ENCODE measurements at places on chromosomes 2 and 18.

GRCh38 chr2:212073360-212073759 is 465.2 kb downstream of the ERBB4 start:
- DNase-seq = no peak

DNA sequence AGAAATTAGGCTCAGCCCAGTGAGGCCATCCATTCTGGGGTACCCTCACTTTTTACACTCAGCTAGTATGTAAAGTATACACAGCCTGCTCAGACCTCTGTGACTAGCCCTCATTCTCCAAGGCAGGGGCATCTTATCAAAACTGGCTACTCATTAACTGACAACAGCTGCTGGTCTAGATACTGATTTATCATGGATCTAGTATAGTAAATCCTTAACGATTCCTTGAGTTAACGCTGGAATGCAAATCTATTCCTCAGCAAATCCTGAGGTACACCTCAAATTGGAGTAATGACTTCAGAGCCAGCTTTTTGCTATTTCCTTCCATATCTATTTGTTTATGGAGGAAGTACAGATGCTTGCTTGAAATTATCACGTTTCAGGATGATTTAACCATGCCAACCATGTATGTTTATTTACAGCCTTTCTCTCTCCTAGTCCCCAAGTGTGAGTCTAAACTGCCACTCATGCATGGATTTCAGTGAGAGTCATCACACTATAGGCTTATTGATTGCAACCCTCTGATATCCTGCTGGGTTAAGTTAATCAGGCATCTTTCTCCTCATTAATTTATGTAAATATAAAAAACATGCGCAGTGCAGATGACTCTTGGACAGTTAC is 70.2 kb upstream of the DOK6 start:
- no peak for DNase-seq

DNA sequence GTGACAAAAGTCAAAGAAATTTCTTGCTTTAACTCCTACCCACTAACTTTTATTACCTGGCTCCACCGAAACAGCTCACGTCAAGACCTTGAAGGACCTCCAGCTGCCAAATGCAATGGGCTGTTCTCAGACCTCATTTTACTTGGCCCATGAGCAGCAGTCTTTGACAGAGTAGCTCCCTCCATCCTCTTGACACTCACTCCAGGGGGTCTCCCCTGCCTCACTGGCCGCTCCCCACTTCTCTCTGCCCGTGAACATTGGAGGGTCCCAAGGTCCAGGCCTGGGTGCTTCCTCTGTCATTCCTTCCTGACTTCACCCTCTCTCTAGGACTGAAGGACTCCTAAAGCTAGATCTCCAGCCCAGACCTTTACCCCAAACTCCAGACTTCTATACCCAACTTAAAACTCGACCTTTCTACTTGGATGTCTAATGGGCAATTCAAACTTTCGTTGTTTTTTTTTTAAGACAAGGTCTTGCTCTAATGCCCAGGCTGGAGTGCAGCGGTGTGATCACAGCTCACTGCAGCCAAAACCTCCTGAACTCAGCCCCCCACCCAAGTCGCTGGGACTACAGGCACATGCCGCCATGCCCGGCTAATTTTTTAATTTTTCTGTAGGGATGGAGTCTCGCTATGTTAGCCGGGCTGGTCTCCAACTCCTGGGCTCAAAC is 92.9 kb upstream of the ST3GAL5 start:
- DNase-seq = no peak

DNA sequence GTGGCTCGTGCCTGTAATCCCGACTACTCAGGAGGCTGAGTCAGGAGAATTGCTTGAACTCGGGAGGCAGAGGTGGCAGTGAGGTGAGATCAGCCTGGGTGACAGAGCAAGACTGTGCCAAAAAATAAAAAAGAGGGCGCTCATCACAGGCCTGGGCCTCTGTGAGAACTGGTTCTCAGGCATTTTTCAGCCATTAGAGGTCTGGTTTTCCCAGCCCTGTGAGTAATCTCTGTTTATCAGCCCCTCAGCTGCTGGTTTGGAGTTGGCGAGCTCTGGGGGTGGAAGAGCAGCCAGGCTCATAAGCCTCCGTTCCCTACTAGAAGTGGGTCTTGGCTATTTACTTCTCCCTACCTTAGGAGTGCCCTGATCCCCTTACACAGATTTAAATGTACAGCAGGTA is 53.1 kb downstream of the CHRNA1 start:
- no peak for DNase-seq

DNA sequence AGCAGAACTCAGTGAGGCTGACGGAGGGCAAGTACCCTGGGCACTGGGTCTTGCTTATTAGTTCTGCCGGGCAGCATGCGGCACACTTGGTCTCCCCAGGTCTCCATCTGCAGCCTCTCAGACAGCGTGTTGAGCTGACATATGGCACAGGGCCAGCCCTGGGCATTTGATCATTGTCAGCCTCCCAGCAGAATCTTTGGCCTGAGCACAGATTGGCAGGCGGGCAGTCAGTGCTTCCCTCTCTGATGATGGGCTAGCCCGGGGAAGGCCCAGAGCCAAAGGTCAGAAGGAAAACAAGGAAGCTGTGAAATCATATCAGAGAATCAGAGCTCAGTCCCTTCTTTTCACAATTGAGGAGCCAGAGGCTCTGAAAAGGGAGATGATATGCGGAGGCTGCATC is 150.1 kb upstream of the LRRTM1 start:
- DNase-seq = no peak

GRCh38 chr2:45009303-45009927 is at the start of gene SIX2:
Gene SIX2 (minus strand): TSS chr2:45009452. CDS start chr2:45009110, 342 bp downstream.
- peak; percentile 99 for DNase-seq

DNA sequence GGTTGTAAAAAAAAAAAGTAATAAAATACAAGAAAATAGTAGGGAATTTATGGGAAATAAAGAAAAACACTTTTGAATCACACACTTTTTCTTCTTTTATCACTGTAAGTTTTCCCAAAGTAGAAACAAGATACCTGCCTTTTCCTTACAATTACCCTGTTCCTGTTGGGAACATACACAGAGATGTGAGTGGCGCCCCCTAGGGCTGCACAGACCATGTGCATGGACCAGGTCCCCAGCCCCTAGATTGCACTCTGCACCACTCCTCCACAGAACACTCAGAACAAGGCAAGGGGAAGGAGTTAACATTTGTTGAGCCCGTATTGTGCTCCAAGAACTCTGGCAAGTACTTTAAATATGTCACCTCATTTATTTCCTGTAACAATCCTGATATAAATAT is 118.7 kb upstream of the NRP2 start:
- no peak for DNase-seq

- DNase-seq = no peak
These were observed 4.2 kb upstream of the SP140L start for GRCh38 chr2:230322561-230323384.

GRCh38 chr2:75587954-75588587 is 27.3 kb upstream of the EVA1A start:
- peak; percentile 11 for DNase-seq

GRCh38 chr2:207621501-207622039 is 3.6 kb downstream of the METTL21A start:
- DNase-seq = no peak

- no peak for DNase-seq
These were observed 134.6 kb downstream of the TMEFF2 start for GRCh38 chr2:192060161-192060560.

DNA sequence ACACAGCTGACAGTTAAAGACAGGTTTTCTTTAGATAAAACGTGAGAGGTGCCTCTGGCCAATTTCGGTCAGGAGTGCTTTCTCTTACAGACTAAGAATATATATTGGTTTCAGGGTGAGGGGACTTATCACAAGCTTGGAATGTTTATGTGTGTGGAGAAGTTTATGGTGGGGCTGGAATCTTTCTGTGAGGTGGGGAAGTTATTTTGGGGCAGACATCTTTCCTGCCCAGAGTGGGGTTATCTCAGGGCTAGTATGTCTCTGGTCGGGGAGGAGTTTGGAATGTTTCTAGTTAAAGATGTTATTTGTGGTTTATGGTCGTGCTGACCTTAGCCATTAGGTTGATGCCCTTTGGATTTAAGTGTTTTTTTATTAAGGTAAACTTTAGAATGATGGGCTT is 115.2 kb downstream of the SLC5A7 start:
- DNase-seq = no peak

DNA sequence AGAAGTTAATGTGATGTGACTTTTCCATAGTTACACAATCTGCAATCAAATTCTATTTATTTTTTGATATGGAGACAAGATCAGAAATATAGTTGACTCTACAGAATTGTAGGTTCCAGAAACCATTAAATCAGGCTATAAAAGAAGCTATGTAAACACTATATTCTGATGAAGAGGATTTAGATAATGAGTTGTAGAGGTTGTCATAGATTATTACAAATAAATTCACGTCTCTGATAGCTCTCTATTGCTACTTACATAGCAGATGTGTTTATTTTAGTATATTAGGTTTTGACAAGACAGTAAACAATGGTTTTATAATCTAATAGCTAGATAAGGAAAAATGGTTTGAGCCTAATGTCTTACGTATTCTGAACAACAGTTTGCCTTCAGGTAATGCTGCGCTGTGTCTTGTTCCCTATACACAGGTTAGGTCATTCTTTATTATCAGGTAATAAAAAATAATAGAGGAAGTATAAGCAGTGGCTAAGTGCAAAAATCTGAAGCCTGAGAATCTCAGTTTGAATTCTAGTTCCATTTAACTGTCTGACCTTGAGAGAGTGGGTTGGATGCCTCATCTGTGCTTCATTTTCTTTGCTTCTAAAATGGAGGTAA is 93.4 kb downstream of the PPP1R1C start:
- no peak for DNase-seq

DNA sequence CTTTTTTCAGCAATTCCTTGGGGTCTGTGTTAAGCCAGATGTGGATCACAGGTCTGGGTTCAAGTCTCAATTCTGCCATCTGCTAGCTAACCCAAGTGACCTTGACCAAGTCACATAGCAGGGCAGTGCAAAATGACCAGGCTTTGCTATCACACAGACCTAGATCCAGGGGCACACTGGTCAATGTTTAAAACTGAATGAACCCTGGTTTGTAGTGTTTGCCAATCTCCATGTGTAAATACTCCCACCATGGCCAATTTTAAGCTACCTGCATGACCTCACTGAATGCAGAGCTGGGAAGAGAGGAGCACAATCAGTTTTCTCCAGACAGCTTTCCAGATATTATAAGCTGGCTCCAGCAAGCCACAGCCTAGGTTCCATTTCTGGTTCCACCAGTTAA is 142.9 kb downstream of the CHST9 start:
- no peak for DNase-seq

DNA sequence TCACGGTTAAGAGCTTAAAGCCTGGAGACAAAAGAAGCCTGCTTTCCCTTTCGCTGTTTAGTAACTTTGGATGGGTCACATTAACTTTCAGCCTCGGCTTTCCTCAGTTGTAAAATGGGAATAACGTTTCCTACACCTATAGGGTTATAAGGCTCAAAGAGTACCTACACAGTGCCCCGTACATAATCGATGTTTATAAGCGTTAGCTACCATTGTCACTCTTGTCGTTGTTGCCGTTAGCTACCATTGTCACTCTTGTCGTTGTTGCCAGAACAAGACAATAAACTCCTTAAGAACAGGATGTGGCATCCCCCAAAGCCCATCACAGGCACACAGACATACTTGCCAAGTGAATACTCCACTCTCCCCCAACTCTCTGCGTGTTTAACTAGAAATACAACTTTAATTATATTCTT is 901 bp upstream of the MFSD6 start:
- DNase-seq = no peak

- no peak for DNase-seq
These were observed 727 bp downstream of the KIF1A start for GRCh38 chr2:240819126-240819857.

- DNase-seq = no peak
These were observed 17.1 kb downstream of the DYNAP start for GRCh38 chr18:54608028-54608642.

DNA sequence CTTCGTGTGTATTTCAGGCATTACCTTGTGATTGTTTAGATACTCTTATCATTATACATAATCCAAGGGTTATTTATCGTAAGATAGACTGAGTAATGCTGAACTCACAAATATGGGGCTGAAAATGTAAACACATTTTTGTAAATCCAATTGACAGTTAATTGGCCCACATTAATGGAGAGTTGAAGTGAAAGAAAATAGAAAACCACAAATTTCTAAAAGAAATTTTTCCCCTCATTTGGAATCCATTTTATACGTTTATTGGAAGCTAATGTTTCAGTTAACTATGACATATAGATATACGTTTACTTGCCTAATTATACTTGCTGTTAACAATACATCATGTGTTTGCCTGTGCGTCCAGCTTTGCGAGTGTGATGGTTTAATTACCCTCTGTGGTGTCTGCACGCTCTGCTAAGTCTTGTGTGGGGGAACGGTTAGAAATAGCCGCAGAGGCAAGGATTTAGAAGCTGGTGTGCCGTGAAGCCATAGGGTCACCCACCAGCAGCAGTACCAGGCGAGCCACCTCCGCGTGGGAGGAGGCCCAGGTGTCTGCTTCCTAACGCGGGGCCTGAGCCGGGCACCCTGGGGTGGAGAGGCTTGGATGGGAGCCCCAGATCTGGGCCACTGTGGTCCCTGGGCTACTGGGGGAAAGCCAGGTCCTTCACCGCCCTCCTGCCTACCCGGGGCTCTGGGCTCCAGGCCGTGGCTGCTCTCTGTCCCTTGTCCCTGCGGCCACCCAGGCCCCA is 38.0 kb downstream of the TSHZ1 start:
- no peak for DNase-seq

DNA sequence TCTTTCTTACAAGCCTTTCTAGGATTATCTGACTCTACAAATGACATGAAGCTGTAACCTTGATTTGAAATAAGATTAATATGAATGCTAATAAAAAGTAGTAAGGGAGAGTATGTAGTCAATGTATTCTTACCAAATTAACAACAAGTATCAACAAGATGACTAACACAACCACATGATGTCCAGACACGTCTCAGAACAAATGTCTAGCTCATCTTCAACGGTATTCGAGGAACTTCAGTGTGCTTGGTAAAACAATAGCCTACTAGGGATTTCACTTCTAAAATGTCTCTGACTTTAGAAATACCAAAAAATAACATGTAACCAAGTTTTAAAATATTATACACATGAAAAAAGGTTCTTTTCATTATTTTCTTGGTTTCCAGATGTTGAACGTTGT is 3.4 kb downstream of the HDLBP start:
- DNase-seq = no peak

DNA sequence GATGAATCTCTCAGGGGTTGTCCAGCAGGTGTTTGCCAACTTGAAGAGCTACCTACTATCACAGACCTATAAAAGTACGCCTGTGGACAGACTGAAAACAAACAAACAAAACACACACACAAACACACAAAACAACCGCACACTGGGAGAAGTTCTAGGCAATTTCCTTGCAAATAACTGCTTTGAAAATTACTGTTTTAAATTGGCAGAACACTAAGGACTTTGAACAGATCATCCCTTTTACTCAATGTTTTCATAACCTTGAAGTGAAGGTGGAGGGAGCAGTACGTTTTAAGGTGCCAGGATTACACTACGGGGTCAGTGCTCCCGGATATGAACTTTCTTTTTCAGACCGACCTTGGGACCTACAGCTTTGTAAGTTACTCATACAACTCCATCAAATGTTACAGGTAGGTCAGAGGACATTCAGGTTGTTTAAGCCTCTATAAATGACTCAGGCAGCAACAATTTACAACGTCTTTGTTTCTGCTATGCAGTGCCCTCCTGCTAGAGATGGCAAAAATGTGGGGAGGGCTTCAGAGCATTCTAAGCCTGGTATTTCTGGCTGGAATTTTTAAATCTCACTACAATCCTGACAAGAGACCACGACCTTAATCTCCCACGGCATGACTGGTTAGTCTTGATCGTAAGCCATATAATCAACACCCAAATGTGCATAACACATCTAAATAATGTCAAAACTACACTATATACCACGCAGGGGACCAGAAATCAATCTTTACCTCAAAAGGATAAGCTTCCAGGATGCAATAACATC is 1.4 kb upstream of the SLC20A1 start:
- no peak for DNase-seq

- DNase-seq = no peak
These were observed 537.6 kb downstream of the THSD7B start for GRCh38 chr2:137302957-137303356.
